ENCODE measurements at places on chromosomes 5 and 9.
A peak's percentile ranks its signal among the peaks of the same experiment; 100 is the strongest.

- DNase-seq: no peak
These were observed 123.1 kb downstream of the LIFR start for GRCh38 chr5:38433160-38433861.

GRCh38 chr5:36611520-36612274, 5.3 kb downstream of the SLC1A3 start:
- DNase-seq: no peak

DNA sequence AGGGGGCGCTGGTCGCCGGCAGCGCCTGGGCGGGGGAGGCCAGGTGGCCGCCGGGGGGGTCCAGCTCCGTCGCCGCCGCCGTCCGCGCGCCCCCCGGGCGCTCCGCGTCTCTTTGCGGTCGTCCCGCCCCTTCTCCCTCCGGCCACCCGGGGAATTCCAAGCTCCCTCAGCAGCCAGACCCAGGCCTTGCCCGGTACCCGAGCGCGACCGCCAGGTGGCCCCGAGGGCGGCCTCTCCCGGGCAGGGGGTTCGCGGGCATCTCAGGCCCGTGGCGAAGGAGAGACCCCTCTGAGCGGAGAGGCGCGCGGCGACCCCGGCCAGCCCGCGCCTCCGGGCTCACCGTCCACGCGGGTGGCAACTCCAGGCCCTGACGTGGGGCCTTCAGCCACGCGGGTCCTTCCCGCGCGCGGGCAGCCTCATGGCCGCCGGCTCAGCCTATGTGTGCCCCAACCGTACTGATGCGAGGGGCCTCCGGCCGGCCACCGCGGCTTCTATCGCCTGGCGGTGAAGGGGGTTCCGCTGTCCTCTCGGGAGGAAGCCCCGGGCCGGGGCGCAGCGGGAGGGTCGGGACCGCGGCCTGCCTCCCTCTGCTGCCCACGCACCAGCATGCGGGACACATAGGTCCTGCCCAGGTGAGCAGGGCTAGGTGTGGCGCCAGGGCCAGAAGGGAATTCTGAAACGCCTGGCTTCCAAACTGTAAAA, 529 bp upstream of the NRARP start:
- no peak for DNase-seq

- no peak for DNase-seq
These were observed 122.8 kb upstream of the DHFR start for GRCh38 chr5:80777347-80778287.

DNA sequence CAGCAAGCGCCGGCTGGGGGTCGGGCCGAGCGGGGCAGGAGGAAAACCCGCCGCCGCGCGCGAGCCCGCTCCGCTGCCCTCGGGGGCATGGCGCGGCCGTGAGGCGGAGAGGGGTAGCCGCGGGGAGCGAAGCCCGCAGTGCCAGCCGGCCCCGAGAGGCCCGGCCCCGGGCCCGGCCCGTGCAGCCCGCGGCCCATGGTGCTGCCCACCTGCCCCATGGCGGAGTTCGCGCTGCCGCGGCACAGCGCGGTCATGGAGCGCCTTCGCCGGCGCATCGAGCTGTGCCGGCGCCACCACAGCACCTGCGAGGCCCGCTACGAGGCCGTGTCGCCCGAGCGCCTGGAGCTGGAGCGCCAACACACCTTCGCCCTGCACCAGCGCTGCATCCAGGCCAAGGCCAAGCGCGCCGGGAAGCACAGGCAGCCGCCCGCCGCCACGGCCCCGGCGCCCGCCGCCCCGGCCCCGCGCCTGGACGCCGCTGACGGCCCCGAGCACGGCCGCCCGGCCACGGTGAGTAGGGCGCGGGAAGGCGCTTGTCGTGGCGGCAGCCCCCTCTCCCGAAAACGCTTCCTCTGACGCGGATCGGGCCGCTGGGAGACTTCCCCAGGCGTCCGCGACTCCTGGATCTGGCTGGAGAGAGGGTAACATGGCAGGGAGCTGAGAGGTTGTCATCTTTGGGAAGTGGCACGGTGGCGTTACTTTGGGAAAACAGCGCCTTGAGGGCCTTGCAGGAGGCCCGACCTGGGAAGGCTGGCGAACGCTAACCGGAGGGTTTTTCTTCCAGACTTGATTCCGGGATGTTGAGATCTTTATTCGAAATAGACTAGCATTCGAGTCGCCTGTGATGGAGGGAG, 523 bp downstream of the MAML1 start:
- DNase-seq: peak; percentile 51

DNA sequence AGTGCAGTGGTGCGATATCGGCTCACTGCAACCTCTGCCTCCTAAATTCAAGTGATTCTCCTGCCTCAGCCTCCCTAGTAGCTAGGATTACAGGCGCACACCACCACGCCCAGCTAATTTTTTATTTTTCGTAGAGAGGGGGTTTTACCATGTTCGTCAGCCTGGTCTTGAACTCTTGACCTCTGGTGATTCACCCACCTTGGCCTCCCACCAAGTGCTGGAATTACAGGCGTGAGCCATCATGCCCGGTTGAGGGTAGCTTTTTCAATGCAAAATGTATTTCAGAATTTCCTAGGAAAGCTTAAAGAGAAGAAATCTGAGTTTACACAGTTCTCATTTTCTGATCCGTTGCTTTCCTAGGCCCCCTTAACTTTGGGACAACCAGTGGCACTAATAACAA, 15.7 kb downstream of the BDP1 start:
- DNase-seq: no peak

- DNase-seq: no peak
These were observed 253.0 kb downstream of the CDH10 start for GRCh38 chr5:24391816-24392215.

- no peak for DNase-seq
These were observed 1272.3 kb upstream of the CDH9 start for GRCh38 chr5:28310696-28311095.

DNA sequence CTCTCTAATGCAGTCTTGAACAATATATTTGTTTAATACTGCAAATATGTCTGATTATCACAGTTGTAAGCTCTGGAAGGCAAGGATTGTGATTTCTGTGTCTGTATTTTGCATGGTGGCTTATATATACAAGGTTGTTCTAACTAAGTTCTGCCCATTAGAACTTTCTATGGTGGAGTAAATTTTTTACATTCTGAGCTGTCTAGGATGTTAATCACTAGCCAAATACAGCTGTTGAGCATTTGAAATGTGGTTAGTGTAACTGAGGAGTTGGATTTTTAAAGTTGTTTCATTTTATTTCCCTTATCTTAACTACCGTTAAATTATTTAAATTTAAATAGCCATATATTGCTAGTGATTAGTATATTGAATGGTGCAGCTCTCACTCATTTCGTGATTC, 64.3 kb upstream of the DMRTA1 start:
- no peak for DNase-seq

DNA sequence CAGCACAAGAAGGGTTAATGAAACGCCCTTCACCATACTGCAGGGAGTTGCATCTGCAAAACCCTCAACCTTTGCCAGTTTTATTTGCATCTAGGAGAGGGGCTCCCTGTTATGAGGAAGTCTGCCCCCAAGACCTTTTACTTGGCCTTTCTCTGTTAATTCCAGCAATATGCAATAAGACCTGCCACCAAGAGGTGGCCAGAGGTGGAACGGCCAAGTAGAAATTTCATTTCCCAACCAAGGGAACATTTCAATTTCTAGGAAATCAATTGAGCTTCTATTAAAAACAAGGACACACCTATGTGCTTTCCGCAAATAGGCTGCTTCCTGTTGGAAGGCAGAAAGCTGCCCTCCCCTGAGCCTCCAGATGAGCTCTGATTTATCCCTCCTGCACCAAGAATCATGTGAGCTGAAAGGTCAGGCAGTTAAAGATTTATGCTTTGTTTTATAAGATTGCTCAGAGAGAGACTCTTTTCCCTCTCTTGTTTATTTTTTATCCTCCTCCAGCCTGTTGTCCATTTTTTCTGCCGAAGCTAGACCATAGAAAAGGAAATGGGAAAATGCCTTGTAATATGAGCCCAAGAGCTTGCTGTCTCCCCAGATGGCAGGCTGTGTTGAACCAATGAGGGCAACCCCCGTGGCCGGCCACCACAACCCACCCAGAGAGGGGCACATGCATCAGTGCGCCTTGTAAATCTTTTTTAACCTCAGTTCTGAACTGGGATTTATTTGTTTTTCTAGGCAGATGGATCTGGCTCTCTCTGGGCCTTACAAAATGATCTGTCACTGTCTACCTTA, 572.8 kb downstream of the TLE1 start:
- no peak for DNase-seq

- DNase-seq: no peak
These were observed 172.9 kb upstream of the IL12B start for GRCh38 chr5:159503236-159503635.

- no peak for DNase-seq
These were observed 167.7 kb downstream of the MACROH2A1 start for GRCh38 chr5:135231289-135231688.
